ENCODE measurements at places on chromosomes 7 and 10.

- no peak for DNase-seq
Observed at GRCh38 chr10:43402176-43402575, 6.8 kb downstream of the HNRNPF start.

DNA sequence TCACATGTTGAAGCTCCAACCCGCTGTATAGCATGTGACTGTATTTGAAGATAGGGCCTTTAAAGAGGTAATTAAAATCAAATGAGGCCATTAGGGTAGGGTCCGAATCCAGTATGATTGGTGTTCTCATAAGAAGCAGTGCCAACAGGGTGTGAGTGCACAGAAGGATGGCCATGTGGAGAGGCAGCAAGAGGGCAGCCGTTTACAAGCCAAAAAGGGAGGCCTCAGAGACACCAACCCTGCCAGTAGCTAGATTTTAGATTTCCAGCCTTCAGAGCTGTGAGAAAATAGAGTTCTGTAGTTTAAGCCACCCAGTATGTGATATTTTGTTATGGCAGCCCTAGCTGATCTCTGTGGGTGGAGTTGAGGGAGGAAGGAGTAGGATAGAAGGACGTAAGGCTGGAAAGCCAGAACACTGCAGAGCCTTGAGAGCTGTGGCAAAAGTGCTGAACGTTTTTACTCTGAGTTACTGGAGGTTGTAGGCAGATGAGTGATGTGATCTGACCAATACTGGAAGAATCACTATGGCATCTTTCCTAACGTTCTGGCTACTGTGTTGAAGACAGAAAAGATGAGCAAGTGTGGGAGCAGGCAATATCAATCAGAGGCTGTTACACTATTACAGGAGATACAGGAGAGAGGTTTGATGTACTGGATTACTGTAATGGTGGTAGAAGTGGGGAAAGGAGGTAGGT, 334.9 kb downstream of the ELMO1 start:
- DNase-seq = no peak

- no peak for DNase-seq
Observed at GRCh38 chr10:129852829-129853561, 111.1 kb downstream of the EBF3 start.

DNA sequence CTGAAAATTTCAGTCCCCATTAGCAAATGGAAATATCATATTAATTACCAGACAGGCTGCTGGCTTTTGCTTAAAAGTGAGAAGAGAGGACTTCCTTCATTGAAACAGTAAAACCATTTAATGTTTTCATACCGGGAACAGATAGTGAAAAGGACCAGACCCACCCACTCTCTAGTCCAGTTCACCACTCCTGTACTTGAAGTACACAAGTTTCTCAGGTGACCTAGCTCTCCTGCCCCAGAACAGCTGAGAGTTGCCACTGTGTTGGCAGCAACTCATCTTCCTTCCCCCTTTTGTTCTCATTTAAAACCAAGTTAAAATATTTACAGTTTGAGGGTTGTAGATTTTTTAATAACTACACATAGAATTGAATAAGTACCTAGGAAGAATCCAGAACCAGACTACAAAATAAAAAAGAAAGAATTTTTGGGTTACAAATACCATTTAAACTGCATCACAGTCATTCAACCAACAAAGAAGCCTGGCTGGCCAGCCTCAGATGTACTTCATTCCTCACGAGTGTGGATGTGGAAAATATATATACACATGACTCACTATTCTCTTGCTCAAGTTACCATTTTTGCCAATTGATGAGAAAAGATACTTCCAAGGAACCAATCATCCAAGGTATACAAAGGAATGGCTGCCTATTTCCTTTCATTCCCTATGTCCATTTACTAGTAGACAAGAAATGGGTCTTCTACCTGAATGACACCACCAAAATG, 68.1 kb downstream of the VPS41 start:
- no peak for DNase-seq

DNA sequence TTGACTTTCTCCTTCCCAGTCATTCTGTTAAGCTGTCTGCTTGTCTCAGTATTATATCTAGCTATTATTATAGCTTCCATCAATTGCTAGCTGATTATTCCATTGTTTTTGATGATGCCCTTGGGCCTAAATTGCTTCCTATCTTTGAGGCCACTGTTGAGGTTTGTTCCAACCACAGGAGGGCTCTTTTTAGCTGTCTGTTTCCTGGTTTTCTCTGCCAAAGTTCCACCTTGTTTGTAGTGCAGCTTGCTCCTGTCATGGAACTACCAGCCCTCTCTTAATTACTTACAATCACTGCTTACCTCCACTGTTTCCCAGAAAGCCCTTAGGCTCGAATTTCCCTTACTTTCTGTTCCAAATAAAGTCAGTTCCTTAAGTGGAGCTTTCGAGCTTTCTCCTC, 118.7 kb upstream of the SEC61G start:
- DNase-seq = no peak

DNA sequence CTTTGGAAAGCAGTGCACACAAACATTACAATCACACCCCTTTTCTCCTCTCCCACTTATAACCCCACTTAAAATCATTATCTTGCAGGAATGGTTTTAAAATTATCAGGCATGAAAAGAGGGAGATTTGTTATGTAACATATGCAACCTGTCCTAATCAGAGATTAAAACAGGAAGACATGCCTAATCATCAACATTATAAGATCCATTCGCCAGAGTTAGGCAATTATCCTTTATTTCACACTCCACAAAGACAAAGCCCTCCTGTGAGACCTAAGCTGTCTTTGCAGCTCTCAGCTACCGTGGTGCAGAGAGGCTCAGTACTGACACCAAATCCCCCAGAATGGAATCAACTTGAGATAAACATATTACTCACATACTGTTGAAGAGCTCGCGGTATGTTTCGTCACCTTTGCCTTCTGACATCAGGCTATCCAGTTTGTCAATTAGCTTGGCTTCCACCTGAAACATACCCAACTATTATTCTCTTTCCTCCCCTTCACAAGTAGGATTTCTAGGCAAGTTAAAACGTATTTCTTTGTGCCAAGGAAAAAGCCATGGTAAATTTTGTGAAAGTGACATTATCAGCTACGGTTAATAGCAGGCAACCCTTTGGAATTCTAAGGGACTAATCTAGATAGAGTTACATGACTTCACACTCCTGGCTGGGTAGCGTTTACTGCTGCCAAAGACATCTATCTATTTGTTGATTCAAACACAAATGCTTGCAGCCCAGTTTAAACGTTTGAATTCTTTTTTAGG, 226.2 kb upstream of the IMMP2L start:
- DNase-seq = no peak

DNA sequence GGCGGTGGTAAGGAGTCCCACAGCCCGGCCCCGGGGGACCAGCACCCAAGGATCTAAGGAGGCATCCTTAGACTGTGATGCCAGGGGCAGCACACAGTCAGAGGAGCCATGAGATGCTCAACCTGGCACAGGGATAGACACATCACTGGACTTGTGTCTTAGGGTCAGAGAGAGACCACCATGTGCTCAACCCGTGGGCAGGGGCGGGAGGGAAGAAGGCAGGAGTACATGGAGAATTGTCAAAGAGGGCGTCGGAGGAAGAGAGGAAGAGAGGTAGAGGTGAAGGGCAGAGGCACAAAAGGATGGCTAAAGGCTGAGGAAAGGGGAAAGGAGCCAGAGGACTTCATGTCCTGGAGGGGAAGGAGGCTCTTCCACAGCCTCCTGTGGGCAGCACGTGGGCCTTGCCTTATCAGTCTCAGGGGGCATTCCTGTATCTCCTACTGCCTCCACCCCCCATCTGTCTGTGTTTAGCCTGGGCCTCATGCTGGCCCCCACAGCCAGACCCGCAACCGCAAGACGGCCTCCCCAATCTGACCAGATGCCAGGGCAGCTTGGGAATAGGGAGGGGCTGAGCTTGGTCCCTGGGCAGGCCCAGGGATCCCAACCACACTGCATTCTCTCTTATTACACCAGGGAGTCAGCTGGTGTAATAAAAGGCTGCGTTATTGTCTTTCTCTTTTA, 2.2 kb downstream of the ADCY1 start:
- DNase-seq = no peak

- DNase-seq = no peak
Observed at GRCh38 chr10:6333086-6333485, 130.4 kb downstream of the PFKFB3 start.

GRCh38 chr7:7203813-7204575, 21.6 kb downstream of the C1GALT1 start:
- DNase-seq = no peak

DNA sequence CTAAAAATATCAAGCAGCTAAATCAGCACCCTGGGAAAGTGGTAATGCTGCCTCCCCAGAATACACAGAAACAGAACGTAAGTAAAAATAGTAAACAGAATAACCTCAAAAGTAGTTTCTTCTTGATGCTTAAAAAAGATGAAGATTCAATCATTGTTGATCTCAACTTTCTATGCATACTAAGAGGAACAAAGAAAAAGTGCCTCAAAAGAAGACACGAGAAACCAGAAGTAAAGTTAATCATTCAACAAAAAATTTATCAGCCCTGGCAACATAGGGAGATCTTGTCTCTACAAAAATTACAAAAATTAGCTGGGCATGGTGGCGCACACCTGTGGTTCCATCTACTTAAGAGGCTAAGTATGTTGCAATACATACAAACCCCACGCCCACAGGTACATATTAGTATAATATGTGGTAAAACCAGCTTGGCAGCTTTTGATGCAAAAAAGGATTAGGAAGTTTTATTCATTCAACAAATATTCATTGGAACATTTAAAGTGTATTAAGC, 153.7 kb downstream of the NRBF2 start:
- DNase-seq = no peak

DNA sequence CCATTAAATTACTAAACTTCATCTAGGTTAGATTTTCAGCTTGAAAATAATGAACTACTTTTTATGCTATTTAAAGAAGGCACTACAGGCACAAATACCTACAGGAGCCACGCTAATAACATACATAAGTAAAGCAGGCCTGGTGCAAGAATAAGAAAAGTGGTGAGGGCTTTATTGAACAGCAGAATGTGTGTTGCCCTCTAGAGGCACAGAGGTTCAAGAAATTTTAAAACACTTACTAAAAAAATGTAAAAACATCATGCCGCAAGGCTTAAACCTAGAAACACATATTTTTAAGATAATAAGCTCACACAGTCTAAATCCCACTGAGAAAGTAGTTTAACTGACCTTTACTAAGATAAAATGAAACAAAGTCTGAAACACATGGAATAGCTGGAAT, 20.3 kb downstream of the CACUL1 start:
- no peak for DNase-seq

GRCh38 chr7:28708033-28708951, 249.8 kb downstream of the TRIL start:
- DNase-seq = no peak

GRCh38 chr10:112716076-112716475, 234.0 kb upstream of the TCF7L2 start:
- DNase-seq = no peak

DNA sequence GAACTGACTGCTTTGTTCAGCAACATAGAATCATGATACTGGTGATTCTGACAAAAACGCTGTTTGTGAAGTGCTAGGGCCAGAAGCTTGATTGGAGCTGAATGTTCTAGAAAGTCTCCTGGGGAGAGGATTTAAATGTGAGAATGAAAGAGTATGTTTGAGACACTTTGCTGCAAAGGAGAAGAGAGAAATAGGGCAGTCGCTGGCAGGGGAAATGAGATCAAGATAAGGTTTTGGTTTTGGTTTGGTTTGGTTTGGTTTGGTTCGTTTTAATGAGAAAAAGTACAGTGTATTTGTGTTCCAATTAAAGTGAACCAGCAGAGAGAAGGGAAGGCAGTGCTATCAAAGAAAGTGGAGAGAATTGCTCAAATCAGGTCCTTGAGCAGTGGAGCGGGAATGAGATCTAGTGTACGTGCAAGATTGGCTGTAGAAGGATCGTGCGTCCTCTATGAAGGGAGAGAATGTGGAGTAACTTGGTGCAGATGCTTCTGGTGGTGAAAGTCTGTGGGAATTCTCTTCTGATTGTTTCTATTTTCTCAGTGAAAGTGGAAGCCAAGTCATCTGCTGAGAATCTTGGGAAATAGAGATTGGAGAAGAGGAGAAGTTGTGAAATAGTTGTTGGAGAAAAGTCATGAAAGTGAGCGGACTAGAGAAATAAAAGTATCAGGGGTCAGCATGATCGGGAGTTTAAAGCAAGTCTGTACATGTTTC, 270.5 kb downstream of the CCDC3 start:
- no peak for DNase-seq

DNA sequence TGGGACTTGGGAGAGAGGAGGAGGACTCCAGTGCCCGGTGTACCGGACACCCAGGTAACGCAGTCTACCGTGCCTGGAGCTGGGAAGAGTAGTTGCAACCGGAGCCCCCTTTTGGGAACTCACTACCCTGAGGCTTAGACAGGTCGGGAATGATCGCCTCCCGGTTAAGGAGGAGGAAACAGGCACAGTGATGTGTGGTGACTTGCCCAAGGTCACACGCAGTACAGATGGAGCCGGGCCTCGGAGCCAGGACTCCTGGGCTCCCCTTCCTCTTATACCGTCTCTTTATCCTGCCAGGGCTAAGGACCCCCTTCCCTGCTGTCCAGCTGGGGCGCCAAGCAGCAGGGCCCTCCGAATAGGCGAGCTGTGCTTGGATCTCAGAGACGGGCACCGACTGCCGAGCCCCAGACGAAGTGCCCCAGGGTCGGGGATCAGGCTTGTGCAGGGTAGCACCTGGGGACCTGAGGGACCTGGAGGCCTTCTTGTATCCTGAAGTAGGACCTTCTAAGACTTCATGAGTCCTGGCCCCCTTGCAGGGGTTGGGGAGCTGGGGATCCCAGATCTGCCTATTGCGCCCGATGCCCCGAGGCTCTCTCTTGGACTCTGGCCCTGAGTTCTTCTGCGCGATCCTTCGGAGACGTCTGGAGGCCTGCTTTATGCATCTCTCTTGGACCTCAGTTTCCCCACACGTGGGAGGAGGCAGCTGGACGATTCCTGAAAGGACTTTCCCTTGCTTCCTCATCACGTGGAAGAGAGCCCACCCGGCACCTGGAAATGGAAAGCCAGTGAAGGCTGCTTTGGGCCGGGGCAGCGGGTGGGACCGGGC, 767 bp upstream of the CYP26A1 start:
- DNase-seq = no peak

DNA sequence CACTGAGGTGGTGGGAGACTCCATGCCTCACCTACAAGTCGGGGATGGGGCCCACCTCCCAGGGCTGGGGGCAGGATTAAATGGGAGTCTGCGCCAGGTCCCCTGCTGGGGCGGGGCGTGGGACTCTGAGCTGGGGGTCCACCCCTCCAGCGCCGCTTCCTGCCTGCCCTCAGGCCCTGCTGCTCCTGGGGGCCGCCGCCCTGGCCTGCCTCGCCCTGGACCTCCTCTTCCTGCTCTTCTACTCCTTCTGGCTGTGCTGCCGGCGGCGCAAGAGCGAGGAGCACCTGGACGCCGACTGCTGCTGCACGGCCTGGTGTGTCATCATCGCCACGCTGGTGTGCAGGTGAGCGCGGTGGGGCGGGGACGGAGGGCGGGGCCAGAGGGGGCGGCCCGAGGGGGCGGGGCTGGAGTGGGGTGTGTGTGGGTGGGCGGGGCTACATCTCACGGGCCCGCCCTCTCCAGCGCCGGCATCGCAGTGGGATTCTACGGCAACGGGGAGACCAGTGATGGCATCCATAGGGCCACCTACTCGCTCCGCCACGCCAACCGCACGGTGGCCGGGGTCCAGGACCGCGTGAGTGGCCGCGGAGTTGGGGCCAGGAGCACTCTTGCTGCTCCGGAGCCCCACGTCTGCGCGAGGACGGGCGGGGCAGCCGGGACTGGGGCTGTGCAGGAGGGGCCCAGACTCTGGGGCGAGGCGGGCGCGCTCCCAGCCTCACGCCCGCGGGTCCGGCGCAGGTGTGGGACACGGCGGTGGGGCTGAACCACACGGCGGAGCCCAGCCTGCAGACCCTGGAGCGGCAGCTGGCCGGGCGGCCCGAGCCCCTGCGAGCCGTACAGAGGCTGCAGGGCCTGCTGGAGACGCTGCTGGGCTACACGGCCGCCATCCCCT, 15.1 kb downstream of the TTYH3 start:
- no peak for DNase-seq

All from stimulated activated CD4-positive, alpha-beta T cell treated with anti-CD3 and anti-CD28 coated beads, Interleukin-15, amount 100 ng/mL, for 1 hour (primary cell).